ENCODE measurements at places on chromosomes 4 and X. TPM values are rescaled to one million over a fixed set of nuclear protein-coding genes. Genes with fewer than 3 reads are reported as not detected.

TIGD4 gene
- total RNA-seq: 0.19 TPM

MAGEA9B gene
- not detected for total RNA-seq

GAGE12E gene
- not detected for total RNA-seq

HS3ST1 gene
- total RNA-seq: 0.27 TPM

STBD1 gene
- 2.4 TPM for total RNA-seq

CLRN2 gene
- total RNA-seq: not detected

ARMCX2 gene
- total RNA-seq: 60.4 TPM

DNA sequence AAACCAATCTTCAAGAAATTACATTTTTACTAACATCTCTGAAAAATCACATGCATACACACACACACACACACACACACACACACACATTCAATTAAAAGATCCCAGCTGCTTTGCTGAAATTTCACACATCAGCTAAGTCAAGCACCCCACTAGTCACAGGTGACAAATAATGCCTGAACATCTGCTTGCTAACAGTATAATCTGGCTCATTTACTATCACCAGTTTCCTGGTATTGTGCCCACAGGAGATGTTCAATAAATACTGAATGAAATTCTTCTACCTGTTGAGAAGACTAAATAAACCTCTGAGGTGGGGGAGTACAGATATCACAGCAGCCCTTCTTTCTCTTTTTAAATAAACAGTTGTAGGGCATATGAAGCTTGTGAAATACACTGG lies 994.0 kb downstream of the ARAP2 start:
- no peak for DNase-seq

- DNase-seq: no peak
Observed at GRCh38 chrX:39381422-39381821, 580.2 kb downstream of the MID1IP1 start.

- no peak for DNase-seq
Observed at GRCh38 chr4:48249378-48249777, 20.3 kb downstream of the TEC start.

DNA sequence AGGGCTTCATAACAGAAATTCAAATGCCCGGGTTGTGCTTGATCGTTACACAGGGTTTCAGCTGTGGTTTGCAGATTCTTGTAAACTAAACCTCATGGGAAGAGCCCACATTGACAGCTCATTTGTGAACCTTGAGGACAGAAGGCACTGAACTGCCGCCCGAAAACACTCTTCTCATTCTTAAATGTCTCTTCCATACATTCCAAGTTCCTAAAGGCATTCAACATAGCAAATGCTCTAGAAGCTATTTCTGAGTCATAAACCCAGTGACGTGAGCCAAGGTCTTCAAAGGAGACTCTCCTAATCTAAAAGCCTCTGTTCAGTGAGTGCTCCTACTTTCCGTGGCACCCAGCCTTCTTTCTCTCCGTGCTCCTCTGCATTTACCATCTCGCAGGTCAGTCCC lies 737.8 kb upstream of the FRG1 start:
- no peak for DNase-seq

GRCh38 chrX:111507933-111508332 lies 3.5 kb upstream of the SERTM2 start:
- DNase-seq: no peak

- DNase-seq: no peak
Observed at GRCh38 chr4:10478621-10479020, 21.4 kb upstream of the ZNF518B start.

DNA sequence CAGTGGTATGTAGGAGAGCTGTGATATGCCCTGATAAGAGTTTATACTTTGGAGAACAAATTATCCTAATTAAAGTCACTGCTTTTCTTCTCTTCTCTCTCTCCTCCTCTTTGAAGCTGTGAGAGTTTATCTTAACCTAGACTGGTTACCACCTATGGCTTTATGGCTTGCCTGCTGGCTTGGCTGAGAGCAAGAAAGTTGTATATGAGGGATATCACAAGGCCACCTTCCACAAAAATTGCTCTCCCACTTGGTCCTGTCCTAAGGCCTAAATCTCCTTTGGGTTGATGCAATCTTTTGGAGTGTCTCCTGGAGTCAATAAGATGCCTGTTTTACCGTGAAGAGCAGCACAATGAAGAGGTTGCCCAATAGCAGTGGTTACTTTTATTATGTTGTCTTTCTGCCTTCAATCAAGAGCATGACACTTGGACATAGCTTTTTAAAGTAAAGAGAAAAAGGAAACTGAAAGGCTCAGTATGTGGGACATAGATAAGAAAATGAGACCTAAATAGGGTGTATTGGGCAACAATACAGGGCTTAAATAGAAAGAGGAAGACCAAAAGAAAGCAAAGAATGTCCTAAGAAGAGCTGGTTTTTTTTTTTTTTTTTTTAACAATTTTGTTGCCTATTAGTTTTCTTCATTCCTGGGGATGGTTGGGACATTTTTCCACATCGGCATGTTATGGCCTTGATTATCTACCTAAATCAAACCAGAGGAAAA lies 9.2 kb downstream of the GUCY1A1 start:
- no peak for DNase-seq

DNA sequence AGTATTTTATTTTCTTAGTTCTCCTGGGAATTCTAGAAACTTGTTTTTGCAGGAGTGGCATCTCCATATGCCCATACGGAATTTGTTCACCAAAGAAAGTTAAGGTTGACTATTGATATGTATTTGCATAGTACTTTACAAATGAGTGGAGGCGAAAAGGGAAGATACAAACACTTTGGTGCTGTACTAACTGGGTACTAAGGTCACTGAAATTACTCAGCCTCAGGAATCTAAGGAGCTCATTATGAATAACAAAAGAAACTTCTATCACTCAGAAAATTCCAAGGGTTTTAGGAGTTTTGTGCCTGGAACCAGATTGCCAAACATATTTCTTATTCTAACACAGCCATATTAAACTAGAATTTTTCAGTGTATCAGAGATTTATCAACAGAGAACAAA lies 27.4 kb upstream of the TMPRSS11B start:
- no peak for DNase-seq

GRCh38 chr4:121648516-121648915 lies 48.3 kb downstream of the ANXA5 start:
- no peak for DNase-seq

DNA sequence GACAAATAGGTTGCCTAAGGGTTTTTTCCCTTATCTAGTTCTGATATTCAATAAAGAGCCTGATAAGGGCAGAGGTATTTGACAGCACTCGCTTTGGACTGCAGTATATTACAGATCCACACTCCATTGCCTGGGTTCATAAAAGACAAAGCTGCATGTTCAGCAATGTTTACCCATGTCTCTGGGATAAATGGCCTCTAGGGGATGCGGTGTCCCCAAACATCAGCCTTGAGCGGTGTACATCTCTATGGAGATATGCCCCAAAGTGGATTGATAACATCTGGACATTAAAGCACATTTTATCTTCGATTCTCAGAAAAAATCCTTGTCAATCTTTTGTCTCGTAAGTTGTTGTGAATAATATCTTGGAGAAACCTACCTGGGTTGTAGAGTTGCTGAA lies 660.8 kb upstream of the AADAT start:
- DNase-seq: no peak

Measured in osteocyte (in vitro differentiated cells).